ENCODE measurements at places on chromosomes 5 and 9.

- no peak for DNase-seq
These were observed 54.1 kb upstream of the DAB2 start for GRCh38 chr5:39478863-39479262.

GRCh38 chr9:87336407-87336806 is 161.3 kb upstream of the DAPK1 start:
- no peak for DNase-seq

- no peak for DNase-seq
These were observed 151.5 kb downstream of the ACTL7B start for GRCh38 chr9:108704156-108704852.

GRCh38 chr9:70229026-70229425 is 29.8 kb upstream of the SMC5 start:
- no peak for DNase-seq

DNA sequence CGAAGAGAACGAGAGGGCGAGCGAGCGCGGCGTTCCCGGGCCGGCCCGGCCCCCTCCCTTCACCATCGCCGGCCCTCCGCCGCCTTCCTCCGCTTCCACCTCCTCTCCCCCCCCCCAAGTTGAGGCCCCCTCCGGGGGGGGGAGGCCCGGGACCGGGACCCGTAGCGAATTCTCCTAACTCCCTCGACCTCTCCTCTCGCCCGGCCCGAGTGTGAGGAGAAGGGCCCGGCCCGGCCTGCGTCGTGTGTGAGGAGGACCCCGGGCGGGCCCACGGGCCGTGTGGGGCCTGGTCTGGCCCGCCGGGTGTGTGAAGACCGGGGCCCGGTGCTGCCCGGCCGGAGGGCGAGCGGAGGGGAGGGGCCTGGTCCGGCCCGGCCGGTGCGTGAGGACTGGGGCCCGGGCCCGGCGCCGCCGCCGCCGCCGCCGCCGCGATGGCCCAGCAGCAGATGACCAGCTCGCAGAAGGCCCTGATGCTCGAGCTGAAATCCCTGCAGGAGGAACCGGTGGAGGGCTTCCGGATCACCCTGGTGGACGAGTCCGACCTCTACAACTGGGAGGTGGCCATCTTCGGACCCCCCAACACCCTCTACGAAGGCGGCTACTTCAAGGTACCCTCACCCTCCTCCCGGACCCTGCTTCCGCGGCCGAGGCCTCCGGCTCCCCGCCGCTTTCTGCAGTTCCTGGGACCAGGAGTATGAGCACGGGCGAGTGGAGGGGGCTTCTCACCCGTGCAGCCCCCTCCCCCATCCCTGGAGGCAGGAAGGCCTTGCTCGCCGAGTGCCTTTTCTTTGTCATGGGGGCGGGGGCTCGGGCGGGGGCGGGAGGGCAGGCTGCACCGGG is 587 bp downstream of the UBE2R2 start:
- peak; percentile 70 for DNase-seq

DNA sequence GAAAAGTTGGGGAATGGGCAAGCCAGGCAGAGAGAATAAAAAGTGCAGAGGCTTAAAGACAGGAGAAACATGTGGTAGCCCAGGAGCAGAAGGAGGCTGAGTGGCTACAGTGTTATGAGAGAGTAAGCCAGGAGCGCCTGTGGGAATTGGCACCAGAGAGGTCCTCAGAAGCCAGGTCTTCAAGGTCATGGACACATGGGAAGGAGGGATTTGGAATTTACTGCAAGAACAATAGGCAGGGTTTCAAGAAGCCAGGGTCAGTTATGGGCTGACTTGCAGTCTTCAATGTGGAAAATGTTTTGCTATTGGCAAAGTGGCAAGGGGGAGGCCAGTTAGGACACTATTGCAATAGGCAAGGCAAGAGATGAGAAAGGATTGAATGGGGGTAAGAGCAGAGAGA is 29.3 kb downstream of the ERAP1 start:
- DNase-seq = no peak

- DNase-seq = no peak
These were observed 8.0 kb downstream of the DMXL1 start for GRCh38 chr5:119078861-119079260.

DNA sequence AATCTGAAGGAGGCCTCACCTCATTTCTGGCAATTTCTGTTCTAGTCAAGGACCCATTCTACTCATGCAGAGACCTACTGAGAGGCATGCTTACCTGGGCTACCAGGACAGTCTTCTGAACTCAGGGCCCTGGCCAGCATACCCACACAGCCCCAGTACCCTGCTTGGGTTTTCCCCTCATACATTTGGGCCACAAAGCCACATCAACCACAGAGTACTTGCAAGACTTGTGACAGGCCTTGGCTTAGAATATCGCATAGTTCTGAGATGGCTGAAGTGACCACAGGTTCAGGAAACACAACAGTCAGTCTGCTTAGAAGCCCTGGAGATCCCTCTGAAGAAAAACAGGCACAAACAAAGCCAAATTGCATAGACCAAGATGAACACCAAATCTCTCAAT is 758.8 kb upstream of the CDH9 start:
- DNase-seq = no peak

- DNase-seq = no peak
These were observed 753.3 kb upstream of the ZNF608 start for GRCh38 chr5:125499636-125500332.

GRCh38 chr9:111603041-111603440 is 3.6 kb upstream of the PTGR1 start:
- no peak for DNase-seq

GRCh38 chr5:14156290-14156649 is 13.1 kb downstream of the TRIO start:
- DNase-seq = no peak

GRCh38 chr9:129412814-129413536 is 207.9 kb downstream of the C9orf50 start:
- DNase-seq = peak; percentile 56

DNA sequence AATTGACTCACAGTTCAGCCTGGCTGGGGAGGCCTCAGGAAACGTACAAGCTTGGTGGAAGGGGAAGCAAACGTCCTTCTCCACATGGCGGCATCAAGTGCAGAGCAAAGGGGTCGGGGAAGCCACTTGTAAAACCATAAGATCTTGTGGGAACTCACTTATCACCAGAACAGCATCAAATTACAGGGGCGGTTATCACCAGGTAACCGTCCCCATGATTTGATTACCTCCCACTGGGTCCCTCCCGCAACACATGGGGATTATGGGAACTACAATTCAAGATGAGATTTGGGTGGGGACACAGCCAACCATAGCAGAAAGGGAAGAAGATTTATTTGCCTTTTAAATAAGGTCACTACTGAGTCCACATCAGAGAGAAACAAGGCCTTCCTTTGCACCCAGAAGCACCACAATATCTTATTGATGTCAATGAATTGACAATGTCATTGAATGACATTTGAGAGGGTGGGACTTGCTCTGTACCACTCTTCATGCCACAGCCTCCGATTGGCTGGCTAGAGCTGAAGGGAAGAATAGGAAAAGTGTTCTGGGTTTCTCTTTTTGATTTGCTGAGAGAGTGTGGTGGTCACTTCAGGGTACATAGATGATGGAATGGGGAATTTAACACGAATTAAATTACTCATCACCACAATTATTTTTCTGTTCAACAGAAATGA is 11.0 kb downstream of the SKP2 start:
- DNase-seq = no peak

DNA sequence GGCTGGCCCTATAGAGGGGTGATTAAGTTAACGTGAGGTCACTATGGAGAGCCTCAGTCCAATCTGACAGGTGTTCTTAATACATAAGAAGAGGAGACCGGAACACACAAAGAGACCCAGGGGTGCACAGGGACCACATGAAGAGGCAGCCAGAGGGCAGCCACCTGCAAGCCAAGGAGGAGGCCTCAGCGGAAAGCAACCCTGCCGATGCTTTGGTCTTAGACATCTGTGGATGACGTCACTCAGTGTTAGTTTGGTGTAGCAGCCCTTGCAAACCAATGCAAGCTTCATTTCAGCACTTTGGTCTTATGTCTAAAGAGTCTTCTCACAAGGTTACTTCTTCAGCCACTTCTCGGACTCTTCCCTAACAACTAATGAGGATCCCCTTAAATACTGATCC is 47.6 kb upstream of the GRHPR start:
- no peak for DNase-seq

- no peak for DNase-seq
These were observed 68.9 kb downstream of the MACROH2A1 start for GRCh38 chr5:135329913-135330797.

DNA sequence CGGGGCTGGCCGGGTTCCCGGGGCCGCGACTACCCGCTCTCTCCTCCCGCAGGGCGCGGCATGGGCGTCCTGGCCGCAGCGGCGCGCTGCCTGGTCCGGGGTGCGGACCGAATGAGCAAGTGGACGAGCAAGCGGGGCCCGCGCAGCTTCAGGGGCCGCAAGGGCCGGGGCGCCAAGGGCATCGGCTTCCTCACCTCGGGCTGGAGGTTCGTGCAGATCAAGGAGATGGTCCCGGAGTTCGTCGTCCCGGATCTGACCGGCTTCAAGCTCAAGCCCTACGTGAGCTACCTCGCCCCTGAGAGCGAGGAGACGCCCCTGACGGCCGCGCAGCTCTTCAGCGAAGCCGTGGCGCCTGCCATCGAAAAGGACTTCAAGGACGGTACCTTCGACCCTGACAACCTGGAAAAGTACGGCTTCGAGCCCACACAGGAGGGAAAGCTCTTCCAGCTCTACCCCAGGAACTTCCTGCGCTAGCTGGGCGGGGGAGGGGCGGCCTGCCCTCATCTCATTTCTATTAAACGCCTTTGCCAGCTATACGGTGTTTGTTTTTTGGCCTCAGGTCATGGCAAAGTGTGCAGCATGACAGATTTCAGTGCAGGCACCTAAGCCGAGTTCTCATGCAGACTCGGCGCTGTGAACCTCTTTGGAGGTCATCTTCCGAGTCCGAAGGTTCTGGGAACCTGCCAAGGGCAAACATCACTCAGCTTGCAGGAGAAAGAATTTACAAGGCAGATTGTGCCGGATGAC is 516 bp downstream of the MRPL41 start:
- DNase-seq = no peak

DNA sequence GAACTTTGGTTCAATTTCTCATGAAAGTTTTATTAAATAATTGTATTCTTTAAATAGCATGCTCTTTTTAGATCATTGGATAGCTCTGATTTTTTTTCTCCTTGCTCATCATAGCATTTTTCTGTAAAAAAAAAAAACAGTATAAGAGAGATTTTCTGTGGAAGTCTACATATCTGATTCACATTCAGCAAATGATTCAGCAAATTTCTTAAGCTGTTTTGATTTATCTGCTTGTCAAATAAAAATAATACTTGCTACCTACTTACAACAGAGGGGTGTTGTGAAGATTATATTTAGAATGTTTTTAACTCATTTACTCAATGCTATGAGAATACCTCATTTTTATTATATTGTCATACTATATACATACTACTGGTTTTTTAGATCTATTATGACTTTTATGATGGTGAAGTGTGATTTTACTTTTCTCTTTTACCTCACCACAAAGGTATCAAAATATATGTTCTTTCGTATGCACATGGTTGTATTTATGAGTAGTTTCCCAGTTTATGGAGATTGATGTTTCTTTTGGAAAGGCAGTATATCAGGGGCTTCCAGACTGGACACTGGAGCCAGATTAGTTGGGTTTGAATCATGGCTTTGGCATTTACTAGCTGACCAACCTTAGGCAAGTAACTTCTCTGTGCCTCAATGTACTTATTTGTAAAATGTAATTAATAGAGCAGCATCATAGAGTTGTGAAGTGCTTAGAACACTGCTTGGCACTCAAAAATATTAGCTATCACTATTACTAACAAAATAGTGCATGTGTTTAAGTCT is 25.5 kb downstream of the TNPO1 start:
- no peak for DNase-seq

DNA sequence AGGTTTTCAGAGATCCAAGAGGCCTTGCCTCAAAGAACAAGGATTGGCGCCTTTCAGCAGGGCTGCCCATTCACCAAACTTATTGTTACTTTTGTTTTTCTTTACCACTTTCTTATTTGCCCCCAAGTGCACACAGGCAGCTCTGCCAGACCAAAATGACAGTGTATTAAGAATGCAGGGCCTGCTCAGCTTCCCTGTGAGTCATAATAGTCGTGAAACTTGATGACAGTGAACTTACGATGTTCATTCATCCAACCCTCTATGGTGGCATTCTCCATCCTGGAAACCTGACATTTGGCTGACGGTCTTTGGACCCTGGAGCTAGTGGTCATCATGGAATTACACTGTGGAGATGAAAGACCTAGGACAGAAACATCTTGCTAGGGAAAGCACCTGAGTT is 44.3 kb downstream of the UBE2QL1 start:
- no peak for DNase-seq

DNA sequence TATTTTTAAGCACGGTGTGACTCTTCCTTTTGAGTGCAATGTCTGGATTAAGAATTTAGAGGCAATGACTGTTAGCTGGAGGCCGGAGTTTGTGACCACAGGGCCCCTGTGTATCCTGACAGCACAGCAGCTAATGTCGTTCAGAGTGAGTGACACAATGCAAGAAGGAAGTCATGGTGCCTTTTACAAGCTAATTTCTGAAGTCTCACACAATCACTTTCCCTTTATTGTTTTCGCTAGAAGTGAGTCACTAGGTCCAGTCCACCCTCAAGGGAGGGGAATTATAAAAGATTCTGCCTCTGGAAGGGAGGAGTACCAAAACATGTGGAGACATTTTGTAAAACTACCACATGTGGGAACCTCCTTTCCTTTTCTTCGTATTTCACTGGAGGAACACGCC is 185.5 kb upstream of the FGF10 start:
- no peak for DNase-seq

DNA sequence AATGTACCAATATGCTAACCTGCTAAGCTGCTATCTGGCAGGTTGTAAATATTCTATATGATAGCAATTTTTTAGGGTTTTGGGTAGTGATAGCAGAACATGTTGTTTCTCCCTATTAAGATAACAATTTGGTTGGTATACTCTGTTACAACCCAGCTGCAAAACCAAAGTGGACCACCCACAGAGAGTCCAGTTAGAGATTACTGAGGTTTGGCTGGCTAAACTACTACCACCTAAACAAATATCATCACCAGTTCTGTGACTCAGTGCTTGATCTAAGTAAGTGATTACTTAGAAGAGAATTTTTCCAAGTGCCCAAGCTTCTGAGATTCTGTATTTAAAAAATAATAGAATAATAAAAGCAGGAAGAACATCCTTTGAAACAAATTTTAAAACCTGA is 72.3 kb downstream of the XRCC4 start:
- DNase-seq = no peak

DNA sequence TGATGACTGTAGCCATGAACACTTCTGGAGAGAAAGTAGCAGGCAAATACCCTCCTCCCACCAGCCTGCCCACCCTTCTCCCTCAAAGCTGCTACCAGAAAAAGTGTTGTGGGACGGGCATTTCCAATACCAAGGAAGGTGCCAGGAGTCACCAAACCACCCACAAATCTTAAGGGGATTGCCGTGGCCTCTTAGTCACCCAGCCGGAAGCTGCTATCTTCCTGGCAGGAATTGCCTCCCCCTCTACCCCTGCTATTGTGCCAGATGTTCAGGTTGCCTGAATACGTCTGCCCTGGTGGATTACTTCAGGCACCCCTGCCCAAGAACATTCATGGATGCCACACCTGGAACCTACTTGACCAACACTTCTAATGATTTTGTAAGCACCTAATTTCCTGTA is 156.1 kb downstream of the TTC39B start:
- DNase-seq = no peak

DNA sequence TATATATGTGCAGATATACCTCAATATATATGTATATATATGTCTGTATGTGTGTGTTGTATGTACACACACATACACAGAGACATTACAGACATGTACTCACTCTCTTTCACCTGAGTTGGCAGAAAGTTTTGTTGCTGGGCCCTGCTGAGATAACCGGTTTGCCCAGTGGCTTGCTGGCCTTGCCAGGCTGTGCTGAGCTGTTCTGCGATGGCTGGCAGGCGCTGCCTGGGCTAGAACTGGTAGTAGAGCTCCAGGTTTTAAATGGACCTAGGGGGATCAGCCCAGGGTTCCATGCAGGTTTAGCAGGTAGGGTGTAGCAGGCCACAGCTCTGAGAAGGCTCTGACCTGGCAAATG is 394.3 kb downstream of the GADD45G start:
- DNase-seq = no peak

All from T-helper 1 cell (primary cell).